ENCODE measurements at places on chromosomes 13 and 19. TPM values are rescaled to one million over a fixed set of nuclear protein-coding genes. Genes with fewer than 3 reads are reported as not detected.

- DNase-seq: no peak
Observed at GRCh38 chr19:12774588-12775555, at the start of gene HOOK2. Gene HOOK2 (minus strand): TSS chr19:12775552. CDS start chr19:12775449, 103 bp downstream.

DNA sequence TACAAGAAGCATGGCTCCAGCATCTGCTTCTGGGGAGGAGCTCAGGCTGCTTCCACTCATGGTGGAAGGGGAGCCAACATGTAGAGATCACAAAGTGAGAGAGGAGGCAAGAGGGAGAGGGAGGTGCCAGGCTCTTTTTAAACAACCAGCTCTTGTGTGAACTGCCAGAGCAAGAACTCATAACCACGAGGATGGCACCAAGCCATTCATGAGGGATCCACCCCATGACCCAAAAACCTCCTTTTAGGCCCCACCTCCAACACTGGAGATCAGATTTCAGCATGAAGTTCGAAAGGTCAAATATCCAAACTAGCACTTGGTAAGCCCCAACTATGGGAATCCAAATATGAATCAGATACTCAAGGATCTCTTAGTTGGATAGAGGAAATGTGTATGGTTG is 131.2 kb downstream of the RXFP2 start:
- no peak for DNase-seq

IFI30 gene
- total RNA-seq: 52.7 TPM

- DNase-seq: no peak
Observed at GRCh38 chr13:114104655-114105520, 27.5 kb downstream of the RASA3 start.

SLC39A3 gene
- total RNA-seq: 52.2 TPM

GRCh38 chr13:20285530-20285929 is 53.4 kb upstream of the GJB6 start:
- DNase-seq: no peak

SLC7A1 gene
- 137 TPM for total RNA-seq

CEACAM8 gene
- total RNA-seq: not detected

DNA sequence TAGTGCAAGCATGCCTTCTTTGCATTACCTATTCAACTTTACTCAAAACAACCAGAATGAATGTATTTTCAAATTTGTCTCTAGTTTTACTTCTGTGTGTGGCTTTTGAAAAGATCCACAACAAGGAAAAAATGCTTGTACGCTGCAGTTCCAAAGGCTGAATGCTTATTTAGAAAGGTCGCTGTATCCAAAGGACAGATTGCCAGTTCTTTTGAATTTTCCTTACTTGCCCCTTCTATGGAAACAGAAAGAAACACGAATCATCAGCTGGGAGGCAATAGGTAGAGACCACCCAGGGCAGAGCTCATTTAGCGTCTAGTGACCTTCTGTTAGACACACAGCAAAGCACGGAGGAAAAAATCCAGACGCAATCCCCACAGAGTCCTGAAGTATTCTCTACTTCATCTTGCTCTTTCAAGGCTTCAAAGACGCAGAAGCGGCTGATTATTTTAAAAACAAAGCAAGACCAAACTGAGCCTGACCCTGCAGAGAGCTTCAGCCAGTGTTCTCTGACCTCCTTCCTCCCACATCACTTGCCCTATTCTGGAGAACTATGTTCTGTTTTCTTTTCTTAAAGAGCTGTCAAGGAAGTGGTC is 674.6 kb upstream of the SGCG start:
- no peak for DNase-seq

CRX gene
- not detected for total RNA-seq

DNA sequence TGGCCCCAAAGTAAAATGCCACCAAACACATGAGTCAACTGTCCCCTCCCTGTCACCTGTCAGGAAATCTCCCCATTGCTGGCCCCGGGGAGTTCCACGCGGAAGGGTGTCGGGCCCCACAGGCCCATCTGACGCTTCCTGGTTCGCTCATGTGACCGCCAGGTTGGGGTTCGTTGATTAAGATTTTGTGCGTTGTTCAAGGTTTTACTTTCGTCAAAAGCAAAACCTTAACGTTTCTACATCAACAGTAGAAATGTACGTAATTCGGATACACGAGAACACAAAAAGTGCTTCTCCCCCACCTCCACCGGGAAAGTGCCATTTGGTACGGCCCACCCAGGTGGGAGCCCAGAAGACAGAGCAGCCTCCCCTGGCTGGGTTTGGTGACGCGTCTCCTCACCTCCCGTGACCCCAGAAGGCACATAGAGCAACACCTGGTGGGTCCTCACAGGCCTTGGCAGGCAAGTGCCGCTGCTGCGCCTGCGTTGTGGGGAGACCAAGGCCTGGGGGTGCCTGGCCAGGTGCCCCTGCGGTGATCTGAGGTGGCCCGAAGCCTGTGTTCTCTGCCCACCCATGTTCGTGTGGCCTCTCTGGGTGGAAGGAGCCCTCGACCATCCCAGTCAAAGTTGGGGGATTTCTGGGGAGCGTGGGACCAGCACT is 161.6 kb downstream of the KDM4B start:
- DNase-seq: no peak

DNA sequence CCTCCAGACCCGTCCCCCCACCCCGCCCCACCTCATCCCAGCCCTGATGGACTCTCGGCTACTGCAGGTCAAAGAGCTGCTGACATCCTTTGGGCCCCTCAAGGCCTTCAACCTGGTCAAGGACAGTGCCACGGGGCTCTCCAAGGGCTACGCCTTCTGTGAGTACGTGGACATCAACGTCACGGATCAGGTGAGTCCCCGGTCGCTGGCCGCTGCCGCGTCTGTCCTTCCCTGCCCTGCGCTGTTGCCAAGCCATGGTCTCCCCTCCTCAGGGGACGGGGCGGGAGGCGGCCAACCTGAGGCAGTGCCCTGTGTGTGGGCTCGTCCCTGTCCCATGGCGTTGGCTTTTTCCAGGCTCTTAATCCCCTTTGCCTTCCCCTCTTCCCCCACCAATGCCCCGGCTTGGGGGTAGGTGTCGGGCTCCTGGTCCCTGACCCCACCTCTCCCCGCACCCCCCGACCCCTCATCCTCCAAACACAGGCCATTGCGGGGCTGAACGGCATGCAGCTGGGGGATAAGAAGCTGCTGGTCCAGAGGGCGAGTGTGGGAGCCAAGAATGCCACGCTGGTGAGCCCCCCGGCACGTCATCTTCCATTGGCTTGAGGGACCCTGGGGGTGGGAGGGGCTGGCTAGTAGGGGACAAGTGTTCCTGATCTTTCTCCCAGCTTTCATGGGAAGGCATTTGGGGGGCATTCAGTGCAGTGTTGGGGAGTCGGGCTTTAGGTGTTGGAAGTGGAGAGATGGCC is 6.2 kb upstream of the EPN1 start:
- DNase-seq: no peak

EPSTI1 gene
- 16.5 TPM for total RNA-seq

HRC gene
- total RNA-seq: not detected

DNAAF3 gene
- not detected for total RNA-seq

DNA sequence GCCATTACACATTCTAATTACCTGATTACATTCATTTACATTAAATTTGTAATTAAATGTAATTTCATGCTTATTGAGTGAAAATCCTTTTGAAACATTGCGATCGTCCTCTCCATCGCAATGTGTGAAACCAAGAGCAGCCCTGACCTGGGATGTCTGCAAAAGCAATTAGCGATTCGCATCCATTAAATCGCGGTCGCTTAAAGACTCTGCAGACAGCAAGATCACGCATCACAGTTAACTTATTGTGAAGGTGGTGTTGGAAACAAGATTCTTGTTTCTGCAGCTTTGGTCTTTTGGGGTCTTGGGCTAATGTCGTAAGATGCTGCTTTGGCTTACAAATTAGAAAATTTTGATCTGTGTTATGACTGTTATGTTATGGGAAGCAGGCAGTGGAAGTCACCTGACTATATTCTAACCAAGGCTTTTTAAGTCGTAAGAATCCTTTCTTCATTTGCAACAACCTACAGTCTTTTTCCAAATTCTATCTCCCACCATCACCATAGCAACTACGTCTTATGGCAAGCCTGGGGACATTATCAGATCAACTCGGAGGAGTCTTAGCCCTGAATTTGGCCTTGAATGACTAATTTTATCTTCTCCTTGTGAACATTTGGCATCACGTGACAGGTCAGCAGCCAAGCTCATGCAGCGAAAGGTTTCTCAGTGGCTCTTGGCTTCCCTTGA is 142.8 kb upstream of the SOX1 start:
- DNase-seq: no peak

IL4I1 gene
- 40.4 TPM for total RNA-seq

- peak; percentile 74 for DNase-seq
Observed at GRCh38 chr19:52778811-52779210, 7.8 kb downstream of the ZNF600 start.

GRCh38 chr13:83881917-83882605 is at the start of gene SLITRK1:
Gene SLITRK1 (minus strand): TSS chr13:83882474. CDS start chr13:83881507, 967 bp downstream.
- DNase-seq: peak; percentile 70

DNA sequence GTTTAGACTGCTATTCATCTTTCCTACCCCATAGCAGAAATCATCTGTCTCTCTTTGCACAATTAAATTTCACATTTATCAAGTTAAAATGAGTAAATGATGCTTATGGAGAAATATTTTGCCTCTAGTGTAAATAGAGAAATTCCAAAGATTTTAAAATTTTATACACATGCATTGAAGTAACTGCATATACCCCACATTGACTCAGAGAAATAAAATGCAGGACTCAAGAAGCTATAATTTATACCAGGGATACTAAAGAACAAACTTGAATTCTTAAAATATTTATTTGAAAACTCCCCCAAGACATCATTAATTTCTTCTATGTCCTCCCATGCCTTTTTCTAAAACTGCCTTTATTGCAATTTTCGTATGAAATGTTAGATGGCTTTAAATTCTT is 165.8 kb downstream of the DIAPH3 start:
- no peak for DNase-seq

SPIB gene
- total RNA-seq: 1.6 TPM

DNA sequence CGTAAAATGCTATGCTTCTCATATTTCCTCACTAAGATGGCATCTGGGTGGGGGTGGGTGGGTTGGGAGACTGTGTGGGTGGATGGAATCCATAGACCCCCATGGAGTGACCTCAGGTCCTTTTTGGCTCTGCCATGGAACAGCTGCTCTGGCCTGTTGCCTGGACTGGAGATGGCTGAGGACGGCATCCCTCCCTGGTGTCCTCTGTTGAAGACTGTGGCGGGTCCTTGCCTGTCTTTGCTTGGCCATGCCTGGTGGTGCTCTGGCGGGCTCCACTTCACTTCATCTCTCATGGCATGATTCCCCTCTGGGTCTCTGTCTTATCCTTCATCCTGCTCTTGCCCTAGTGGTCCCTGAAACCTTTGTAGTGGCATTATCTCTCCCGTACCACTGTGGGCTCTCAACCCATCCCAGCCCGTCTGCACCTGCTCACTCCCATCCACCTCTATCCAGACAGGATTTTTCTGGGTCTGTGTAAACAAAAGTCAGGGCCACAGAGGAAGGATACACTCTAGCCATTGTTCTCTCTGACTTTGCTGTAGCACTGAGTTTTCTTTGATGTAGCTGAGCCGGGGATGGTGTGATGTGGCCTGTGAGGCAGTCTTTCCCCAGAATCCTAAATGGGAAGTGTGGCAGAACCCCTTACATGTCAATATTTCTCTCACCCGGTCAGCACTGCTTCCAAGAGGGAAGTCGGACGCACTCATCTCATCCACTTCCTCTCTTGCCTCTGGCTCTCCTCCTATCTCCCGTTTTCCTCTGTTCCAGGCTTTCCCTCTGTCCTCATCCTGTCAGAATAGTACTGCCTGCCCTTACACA is 36.1 kb downstream of the WDFY2 start:
- DNase-seq: no peak

DNA sequence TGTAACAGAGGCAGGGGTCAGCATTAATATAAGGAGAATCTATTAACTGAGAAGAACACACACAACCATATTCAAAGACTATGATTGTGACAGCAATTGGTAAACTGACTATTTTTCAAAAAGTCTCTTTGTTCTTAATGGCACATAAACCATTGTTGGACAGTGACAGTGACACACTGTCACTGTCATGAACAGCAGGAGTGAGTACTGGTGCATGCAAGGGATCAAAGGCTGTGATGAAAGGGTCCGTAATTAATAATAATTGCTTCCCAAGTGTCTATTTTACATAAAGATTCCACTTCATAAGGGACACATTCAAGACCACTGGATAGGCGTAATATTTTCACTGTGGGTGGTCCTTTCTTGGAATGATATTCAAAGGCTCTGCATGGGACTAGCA is 50.7 kb downstream of the LHFPL6 start:
- no peak for DNase-seq

DNA sequence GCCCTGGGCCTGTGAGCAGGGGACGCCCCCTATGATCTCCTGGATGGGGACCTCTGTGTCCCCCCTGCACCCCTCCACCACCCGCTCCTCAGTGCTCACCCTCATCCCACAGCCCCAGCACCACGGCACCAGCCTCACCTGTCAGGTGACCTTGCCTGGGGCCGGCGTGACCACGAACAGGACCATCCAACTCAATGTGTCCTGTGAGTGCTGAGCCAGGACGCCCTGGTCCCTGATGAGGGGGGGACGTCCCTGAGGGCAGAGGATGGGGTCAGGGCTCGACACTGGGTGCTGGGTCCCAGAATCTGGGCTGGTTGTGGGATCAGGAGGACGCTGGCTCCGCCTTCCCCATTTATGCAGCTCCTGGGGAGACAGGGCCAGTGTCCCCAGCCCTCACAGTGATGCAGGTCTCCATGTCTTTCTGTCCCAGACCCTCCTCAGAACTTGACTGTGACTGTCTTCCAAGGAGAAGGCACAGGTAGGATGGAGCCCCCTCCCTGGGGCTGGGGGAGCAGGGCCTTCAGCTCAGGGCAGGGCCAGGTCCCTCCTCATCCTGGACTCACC is 2.5 kb downstream of the SIGLEC7 start:
- DNase-seq: no peak

MBD3L1 gene
- not detected for total RNA-seq

GRCh38 chr13:101417043-101417406 is 717 bp upstream of the NALCN start:
- DNase-seq: no peak

- DNase-seq: peak; percentile 92
Observed at GRCh38 chr19:18589380-18590272, 1.0 kb downstream of the REX1BD start.

ZNF20 gene
- 2.0 TPM for total RNA-seq

ADM5 gene
- total RNA-seq: 8.6 TPM

- no peak for DNase-seq
Observed at GRCh38 chr13:105816994-105817393, 718.5 kb downstream of the EFNB2 start.

DNA sequence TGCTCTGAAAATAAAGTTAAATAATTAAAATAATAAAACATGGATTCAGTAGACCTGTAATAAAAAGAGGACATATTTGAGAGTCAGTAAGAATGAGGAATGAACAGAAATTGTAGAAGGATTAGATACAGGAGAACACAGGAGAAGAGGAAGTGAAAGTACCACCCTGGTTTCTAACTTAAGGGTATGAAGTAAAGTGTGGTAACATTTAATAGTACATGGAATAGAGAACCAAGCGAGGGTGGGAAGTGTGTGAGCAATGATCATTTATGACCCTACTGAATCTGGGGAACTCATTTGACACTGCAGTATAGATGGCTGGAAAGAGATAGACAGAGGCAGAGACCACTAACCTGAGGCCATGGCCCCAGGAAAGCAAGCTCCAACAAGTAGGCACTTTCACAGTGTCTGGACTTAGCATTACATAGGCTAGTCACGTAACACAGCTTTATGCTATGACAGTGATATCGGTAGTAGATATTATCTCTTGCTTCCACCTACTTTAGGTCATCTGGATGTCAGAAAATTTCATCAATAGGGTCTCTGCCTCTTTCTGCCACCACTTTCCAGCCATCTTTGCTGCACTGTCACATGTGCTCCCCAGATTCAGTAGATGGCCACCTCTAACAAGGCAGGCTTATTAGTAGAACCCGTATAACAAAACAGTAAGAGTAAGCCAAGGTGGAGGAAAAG is 633.9 kb upstream of the MIR17HG start:
- DNase-seq: no peak

RGS9BP gene
- total RNA-seq: 0.14 TPM

GRCh38 chr13:95615539-95615938 is 29.0 kb downstream of the DZIP1 start:
- no peak for DNase-seq

SPACA4 gene
- not detected for total RNA-seq
